ENCODE measurements at places on chromosomes 12 and 14.

- no peak for DNase-seq
These were observed 8.7 kb downstream of the ZCCHC8 start for GRCh38 chr12:122491991-122492390.

GRCh38 chr12:79891506-79892162, 43.3 kb downstream of the PPP1R12A start:
- DNase-seq = no peak

GRCh38 chr14:103070971-103071542, 13.0 kb upstream of the LBHD2 start:
- no peak for DNase-seq

DNA sequence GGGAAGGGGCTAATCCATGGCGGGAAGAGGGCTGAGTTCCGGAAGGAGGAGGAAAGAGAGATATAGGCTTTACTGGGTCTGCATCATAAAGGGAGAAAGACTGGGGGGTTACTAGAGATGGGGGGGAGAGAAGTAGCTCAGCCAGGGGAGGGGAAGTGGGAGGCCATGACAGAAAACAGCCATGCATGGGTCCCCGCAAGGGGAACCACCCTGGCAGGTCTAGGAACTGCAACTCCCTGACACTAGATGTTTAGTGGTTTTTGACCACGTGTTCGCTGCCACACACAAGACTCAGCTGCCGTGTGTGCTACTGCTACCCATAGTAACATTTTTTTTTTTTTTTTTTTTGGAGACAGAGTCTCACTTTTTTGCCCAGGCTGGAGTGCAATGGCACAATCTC, 145.0 kb downstream of the RIMBP2 start:
- DNase-seq = no peak

- no peak for DNase-seq
These were observed 58.2 kb downstream of the NUBPL start for GRCh38 chr14:31619440-31619839.

- DNase-seq = no peak
These were observed 43.4 kb upstream of the SPTLC2 start for GRCh38 chr14:77659831-77660230.

- DNase-seq = no peak
These were observed 17.6 kb downstream of the SLC38A6 start for GRCh38 chr14:60998617-60999016.

DNA sequence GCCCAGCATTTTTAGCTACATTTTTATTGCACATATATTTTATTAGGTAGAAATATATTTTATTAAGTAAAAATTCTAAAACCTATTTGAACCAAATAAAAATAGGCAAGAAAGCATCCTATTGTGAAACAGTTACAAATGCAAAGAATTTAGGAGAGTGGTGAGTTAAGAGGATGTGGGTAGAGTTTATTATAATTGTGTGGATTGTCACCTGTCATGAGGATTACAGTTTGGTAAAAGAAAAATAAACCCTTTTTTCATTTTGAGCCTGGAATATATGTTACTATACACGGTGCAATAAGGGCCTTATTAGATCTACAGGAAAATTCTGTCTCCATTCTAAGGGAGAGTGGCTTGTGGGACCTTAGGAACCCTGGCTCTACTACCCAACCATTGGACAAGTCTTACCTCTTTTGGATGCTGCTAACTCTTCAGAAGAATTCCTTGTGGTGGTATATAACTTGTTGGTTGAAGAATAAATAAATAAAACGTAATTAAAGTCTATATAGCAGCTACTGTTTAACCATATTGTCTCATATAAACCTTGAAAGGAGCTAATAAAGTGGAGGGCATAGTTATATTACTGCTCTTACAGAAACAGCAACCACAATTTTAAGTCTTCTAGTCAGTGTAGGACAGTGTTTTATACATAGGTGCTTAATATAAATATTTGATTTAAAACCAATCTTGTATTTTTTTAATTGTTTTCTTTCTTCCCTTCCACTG, 67.8 kb downstream of the FGD4 start:
- no peak for DNase-seq

- DNase-seq = no peak
These were observed 85.9 kb upstream of the PDE3A start for GRCh38 chr12:20282401-20282800.

DNA sequence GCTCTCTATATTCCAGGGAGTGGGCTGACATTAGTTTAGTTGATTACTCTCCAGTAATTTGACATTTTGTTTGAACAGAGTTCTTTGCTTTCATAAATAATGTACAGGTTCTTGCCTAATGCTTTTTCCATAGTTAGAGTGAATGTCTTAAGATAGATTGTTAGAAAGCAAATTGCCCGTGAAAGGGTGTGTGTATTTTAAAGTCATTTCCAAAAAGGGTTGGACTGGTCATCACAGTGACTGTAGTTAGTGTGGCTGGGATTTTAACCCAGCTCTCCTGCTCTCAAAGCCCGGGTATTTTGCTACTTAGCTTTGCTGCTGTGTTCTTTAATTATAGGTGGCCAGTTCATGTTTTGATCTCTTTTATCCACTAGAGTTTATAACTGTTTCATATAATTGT, 74.2 kb downstream of the DNAH10 start:
- no peak for DNase-seq

GRCh38 chr12:70332236-70332635, 33.9 kb upstream of the KCNMB4 start:
- DNase-seq = no peak
